ENCODE measurements at places on chromosomes 7 and 10. TPM values are rescaled to one million over a fixed set of nuclear protein-coding genes. Genes with fewer than 3 reads are reported as not detected.

DNA sequence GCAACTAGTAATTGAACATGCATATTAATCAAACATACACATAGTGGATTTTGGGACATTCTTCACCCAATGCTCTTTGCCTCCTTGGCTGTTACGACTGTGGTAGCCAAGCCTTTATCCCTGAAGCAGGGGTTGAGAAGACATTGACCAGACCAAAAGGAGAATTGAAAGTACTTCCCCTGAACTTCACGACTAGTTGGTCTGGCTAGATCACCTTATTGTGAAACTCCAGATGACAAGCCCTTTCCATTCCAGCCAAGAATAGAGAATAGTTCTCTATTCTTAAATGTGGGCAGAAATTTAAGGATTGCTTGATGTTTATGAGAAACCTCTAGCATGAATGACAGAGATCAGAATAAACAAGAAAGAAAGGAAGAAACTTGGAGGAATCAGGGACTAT lies 97.0 kb downstream of the LRMDA start:
- DNase-seq: no peak

- DNase-seq: no peak
Observed at GRCh38 chr7:157027568-157028198, 17.2 kb upstream of the MNX1 start.

- DNase-seq: no peak
Observed at GRCh38 chr10:93248583-93249227, 175.0 kb downstream of the CYP26A1 start.

DNA sequence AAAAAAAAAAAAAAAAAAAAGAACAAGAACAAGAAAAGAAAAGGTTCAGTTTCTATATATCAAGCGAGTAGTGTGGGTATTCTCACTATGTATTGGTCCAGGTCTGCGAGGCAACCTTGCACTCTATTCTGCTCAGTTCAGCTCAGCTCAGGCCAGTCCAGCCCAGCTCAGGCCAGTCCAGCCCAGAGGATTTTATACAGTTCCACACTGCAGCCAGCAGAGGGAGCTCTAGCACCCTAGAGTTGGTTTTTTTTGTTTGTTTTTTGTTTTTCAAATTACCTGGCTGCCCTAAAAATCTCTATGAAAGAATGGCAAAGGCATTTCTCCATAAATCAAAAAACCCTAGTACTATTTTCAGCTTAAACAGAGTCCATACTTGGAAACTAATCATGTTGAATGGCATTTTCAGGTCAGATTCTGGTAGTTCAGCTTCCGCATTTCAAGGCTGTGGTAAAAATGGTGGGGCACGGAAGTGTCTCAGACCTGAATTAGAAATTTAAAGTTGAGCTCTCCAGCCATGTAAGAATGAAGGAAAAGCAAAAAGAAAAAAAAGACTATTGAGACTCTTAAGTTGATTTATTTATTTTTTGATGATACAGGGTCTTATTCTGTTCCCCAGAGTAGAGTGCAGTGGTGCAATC lies 55.2 kb upstream of the GSDME start:
- DNase-seq: peak; percentile 71

The TWIST1 gene
- total RNA-seq: 14.7 TPM

The BHLHA15 gene
- not detected for total RNA-seq

Measured in sciatic nerve (tissue), 2 donors.